ENCODE measurements at places on chromosomes 6 and 20. TPM values are rescaled to one million over a fixed set of nuclear protein-coding genes. Genes with fewer than 3 reads are reported as not detected.

The FAM110A gene
- 12.3 TPM for total RNA-seq

The PACSIN1 gene
- total RNA-seq: not detected

The FRK gene
- total RNA-seq: 1.5 TPM

The SFTA2 gene
- total RNA-seq: not detected

The PSORS1C2 gene
- total RNA-seq: not detected

The CCR6 gene
- total RNA-seq: not detected

The MTCH1 gene
- 129 TPM for total RNA-seq

The TP53TG5 gene
- total RNA-seq: not detected

The RHAG gene
- total RNA-seq: 0.10 TPM

The RBM24 gene
- 11.4 TPM for total RNA-seq

The SCRT2 gene
- total RNA-seq: not detected

The GJE1 gene
- total RNA-seq: not detected

The POLR3F gene
- total RNA-seq: 26.1 TPM

The UTRN gene
- 15.5 TPM for total RNA-seq

The ARMH2 gene
- total RNA-seq: not detected

The RNF39 gene
- total RNA-seq: not detected

The CTAGE9 gene
- total RNA-seq: not detected

The GMPR gene
- total RNA-seq: 0.61 TPM

The CDSN gene
- total RNA-seq: not detected

The SEMG1 gene
- total RNA-seq: not detected

The STX11 gene
- 1.8 TPM for total RNA-seq

The CASP8AP2 gene
- 6.3 TPM for total RNA-seq

The CPXM1 gene
- total RNA-seq: not detected

The BMP2 gene
- total RNA-seq: 0.64 TPM

The C6orf58 gene
- total RNA-seq: 0.33 TPM

The ZNF831 gene
- total RNA-seq: not detected

The ECT2L gene
- total RNA-seq: not detected

The TBXT gene
- not detected for total RNA-seq

The LAMA4 gene
- total RNA-seq: 1.8 TPM

The DEFB132 gene
- not detected for total RNA-seq

The DCDC2 gene
- 3.7 TPM for total RNA-seq

The BPIFA1 gene
- not detected for total RNA-seq

The BCAS1 gene
- 1.1 TPM for total RNA-seq

The FOXC1 gene
- 6.0 TPM for total RNA-seq

The PLA2G7 gene
- total RNA-seq: not detected

The TRPC4AP gene
- total RNA-seq: 56.1 TPM

The ZSCAN31 gene
- 3.2 TPM for total RNA-seq

The DOK5 gene
- total RNA-seq: not detected

The ULBP3 gene
- 3.7 TPM for total RNA-seq

The APOBEC2 gene
- not detected for total RNA-seq

The TRAM2 gene
- total RNA-seq: 23.2 TPM

The MOG gene
- total RNA-seq: not detected

The WFDC2 gene
- not detected for total RNA-seq

The ZBP1 gene
- not detected for total RNA-seq

The SNAI1 gene
- total RNA-seq: 18.7 TPM

The KHDC1 gene
- 3.5 TPM for total RNA-seq

The TMEM244 gene
- total RNA-seq: not detected

The RING1 gene
- 28.2 TPM for total RNA-seq

The MUC22 gene
- not detected for total RNA-seq

The MYH7B gene
- 0.04 TPM for total RNA-seq

The ARFGEF3 gene
- 0.59 TPM for total RNA-seq

The LINC00237 gene
- total RNA-seq: not detected

The MCCD1 gene
- total RNA-seq: not detected

The CLPSL2 gene
- total RNA-seq: 1.4 TPM

The GDAP1L1 gene
- not detected for total RNA-seq

The TGM3 gene
- 0.05 TPM for total RNA-seq

The MYT1 gene
- 0.03 TPM for total RNA-seq

The CDH4 gene
- total RNA-seq: 7.8 TPM

The RNF144B gene
- 0.14 TPM for total RNA-seq
